ENCODE measurements at places on chromosomes 1 and 21.

DNA sequence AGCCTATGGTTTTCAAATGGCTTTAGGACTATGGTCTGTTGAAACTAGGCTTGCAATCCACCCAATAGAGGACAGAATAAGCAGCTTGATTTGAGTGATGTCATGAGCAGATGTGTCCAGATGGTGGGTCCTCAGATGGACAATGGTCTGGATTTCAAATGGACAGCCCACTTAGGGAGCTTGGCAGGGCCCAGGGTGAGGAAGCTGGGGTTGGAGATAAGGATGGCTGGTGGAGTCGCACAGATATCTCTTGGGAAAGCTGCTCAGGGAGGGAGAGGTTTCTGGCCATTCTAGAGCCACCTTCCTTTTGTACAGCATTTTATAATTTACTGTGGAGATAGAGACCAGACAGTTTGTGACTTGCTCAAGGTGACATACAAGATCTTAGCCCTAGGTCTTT is 55.0 kb downstream of the NFASC start:
- no peak for DNase-seq

GRCh38 chr1:1250786-1251284 is 4.3 kb upstream of the C1QTNF12 start:
- no peak for DNase-seq

- DNase-seq = no peak
Observed at GRCh38 chr1:157110686-157111085, 11.1 kb upstream of the ETV3L start.

DNA sequence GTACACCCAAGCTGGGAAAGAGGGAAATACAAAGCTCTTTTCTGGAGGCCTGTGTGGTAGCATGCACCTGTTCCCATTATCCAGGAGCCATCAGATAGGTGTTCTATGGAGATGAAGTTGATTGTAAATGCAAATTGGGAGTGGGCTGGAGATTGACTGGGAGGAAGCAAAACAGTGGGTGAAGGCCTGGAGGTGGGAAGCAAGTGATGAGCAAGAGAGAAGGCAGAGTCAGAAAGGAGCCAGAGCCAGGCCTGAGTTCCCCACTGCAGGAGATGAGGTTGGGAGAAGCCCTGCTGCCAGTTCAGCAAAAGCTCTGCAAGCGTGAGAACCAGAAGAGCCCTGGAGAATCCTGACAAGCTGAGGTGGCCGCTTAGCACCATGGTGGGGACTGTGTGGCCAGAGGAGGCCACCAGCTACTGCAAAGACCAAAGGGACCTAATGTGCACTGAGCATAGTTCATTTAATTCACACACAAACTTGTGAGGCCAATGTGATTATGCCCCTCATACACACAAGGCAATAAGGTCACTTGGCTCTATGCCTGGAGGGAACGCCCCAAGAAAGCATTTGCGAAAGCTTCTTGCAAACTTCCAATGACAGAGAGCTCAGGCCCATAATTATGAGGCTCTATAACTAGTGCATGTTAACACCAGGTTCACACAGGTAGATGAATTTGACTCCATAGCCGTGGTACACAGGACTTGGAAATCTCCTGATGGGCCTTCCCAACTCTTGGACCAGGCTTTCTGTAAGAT is 73.0 kb upstream of the GRIK3 start:
- DNase-seq = no peak

DNA sequence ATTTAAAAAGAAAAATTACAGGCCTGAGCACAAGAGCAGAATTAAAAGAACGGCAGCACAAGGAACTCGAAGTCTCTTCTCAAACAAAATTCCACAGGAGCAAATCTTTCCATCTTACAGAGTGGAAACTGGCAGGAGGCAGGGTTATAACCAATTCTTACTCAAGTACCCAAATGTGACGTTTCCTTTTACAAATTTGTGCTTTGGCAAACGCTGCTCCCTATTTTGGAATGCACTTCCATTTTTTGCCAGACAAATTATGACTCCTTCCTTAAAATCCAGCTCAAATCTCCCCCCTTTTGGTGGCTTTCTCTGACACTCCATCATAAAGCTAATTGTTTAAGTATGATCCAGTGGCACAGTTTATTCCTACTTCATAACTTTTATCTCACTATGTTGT is 7.8 kb downstream of the ERI3 start:
- no peak for DNase-seq

GRCh38 chr1:66764994-66765578 is 12.8 kb downstream of the DYNLT5 start:
- DNase-seq = peak; percentile 60

GRCh38 chr1:112446411-112446810 is 50.4 kb downstream of the CTTNBP2NL start:
- no peak for DNase-seq

- DNase-seq = no peak
Observed at GRCh38 chr1:67723126-67723525, 38.1 kb downstream of the GADD45A start.
